ENCODE measurements at places on chromosomes 3 and 15. TPM values are rescaled to one million over a fixed set of nuclear protein-coding genes. Genes with fewer than 3 reads are reported as not detected.

Gene MAP6D1
- 2.5 TPM for total RNA-seq

Gene KLHL40
- not detected for total RNA-seq

Gene SNX1
- 22.1 TPM for total RNA-seq

Gene ROBO1
- 16.6 TPM for total RNA-seq

Gene AHSG
- total RNA-seq, result not detected

Gene PCOLCE2
- total RNA-seq, result 2.9 TPM

Gene RETNLB
- not detected for total RNA-seq

Gene ERICH6
- total RNA-seq, result not detected

Gene GOLGA6A
- total RNA-seq, result not detected

Gene ANKRD63
- not detected for total RNA-seq

Gene TJP1
- 49.3 TPM for total RNA-seq

Gene THRB
- total RNA-seq, result 0.84 TPM

Gene CELSR3
- 1.0 TPM for total RNA-seq

Gene MASP1
- 0.23 TPM for total RNA-seq

Gene PYGO1
- 0.55 TPM for total RNA-seq

Gene TEX55
- total RNA-seq, result not detected

Gene GPR176
- 17.5 TPM for total RNA-seq

Gene CASR
- not detected for total RNA-seq

Gene SLC2A2
- total RNA-seq, result not detected

Gene RLBP1
- not detected for total RNA-seq

Gene GOLGA8O
- 0.61 TPM for total RNA-seq

Gene ACOX2
- total RNA-seq, result 0.39 TPM

Gene PIERCE2
- 1.1 TPM for total RNA-seq

Gene TGM5
- 0.16 TPM for total RNA-seq

Gene P2RY12
- total RNA-seq, result not detected

Gene PLOD2
- 41.3 TPM for total RNA-seq

Gene TMEM115
- 47.8 TPM for total RNA-seq

Gene DUOX1
- total RNA-seq, result 14.2 TPM

Gene RHOV
- 0.65 TPM for total RNA-seq

Gene C15orf39
- total RNA-seq, result 11.2 TPM

Gene OIP5
- 22.3 TPM for total RNA-seq

All from hair follicular keratinocyte (primary cell).